Activated CD4-positive, alpha-beta T cell treated with anti-CD3 and anti-CD28 coated beads, Interleukin-2, amount 10 ng/mL, durations not matched to agents 7 days and 5 days (primary cell): ENCODE measurements at places on chromosomes 5 and 9. TPM values are rescaled to one million over a fixed set of nuclear protein-coding genes. Genes with fewer than 3 reads are reported as not detected.

IL3 gene
- 0.20 TPM for total RNA-seq

C9orf153 gene
- 0.12 TPM for total RNA-seq

SLC25A48 gene
- total RNA-seq = not detected

DNA sequence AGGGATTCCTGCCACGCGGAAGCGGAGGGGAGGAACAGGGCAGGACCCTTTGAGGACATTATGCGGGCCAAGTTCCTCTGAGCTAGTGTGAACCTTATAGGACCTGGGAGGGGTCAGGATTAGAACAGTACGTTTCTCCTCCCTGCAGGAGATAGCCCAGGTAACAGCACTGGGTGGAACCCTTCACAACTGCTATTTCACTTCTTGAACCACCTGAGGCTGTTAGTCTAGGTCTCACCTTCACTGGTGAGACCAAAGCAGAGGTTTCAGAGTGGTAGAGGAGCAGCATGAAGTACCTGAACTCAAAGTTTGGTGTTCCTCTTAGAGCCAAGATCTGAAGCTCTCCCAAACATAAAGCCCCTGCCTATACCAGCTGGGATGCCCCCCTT lies 832 bp downstream of the EIF4EBP3 start:
- H3K4me1 ChIP-seq = peaks cover 51% of the 10 kb centered on the region
- H3K36me3 ChIP-seq = peaks cover 45% of the 10 kb centered on the region

DNA sequence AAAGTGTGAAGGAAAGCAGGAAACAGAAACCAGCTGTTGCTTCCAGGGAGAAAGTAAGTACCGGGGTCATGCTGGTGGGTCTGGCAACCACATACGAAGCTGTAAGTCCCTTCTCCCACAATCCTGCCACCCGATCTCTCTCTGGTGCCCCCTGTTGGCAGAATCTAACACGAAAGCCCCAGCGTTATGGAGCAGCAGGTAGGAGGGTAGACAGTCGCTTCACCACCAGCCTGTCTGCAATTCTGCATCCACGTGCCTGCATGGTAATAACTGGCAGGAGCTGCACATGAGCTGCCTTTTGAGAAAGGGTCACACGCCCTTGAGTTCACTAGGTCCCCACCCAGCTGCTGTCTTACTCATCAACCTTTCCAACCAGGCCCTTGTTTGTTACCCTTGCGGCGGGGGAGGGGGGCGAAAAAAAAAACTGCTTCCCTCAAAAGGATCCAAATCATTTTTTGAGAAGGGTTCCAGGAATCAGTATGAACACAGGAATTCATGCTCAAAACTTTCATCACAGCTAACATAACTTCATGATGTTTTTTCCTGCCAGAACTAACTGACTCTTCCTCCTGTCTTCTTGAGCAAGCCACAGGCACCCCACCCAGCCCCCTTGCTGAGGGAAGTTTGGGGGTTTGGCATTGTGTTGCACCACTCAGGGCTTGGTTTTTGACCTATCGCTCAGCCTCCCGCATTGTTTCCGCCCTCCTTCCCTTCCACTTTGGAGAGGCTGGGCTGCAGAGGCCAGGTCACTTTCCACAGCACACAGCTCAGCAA lies 19.6 kb upstream of the TMEM252 start:
- H3K27ac ChIP-seq = no peak overlapping the region
- peak; percentile 53 for DNase-seq
- peaks cover 6% of the 10 kb centered on the region for H3K27me3 ChIP-seq
- no peak overlapping the region for H3K4me3 ChIP-seq
